Frontal cortex (tissue), 4 donors: ENCODE measurements at places on chromosomes 4 and X.

GRCh38 chrX:53682885-53683555, 3.5 kb downstream of the HUWE1 start:
- DNase-seq: no peak

- DNase-seq: no peak
Observed at GRCh38 chr4:55925241-55925640, 23.5 kb upstream of the CEP135 start.

GRCh38 chrX:15194146-15194545, 75.7 kb downstream of the ASB9 start:
- DNase-seq: no peak

GRCh38 chrX:136814847-136815750, 34.4 kb upstream of the ARHGEF6 start:
- no peak for DNase-seq

DNA sequence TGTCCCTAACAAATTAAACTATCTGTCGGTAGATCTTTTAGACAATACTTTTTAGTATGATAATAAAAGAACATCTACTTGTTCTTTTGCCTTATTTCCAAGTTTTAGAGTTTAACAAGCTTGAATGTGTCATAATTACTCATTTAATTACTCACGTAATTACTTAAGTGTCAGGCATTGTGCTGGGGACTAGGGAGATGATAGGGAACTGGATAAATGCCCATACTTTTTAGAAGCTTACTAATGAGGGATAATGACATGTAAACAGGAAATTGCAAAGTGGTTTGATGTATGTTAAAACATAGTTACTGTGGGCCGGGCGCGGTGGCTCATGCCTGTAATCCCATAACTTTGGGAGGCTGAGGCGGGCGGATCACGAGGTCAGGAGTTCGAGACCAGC, 158.3 kb downstream of the DMD start:
- no peak for DNase-seq
